ENCODE measurements at places on chromosomes 3 and 15.
A peak's percentile ranks its signal among the peaks of the same experiment; 100 is the strongest.

DNA sequence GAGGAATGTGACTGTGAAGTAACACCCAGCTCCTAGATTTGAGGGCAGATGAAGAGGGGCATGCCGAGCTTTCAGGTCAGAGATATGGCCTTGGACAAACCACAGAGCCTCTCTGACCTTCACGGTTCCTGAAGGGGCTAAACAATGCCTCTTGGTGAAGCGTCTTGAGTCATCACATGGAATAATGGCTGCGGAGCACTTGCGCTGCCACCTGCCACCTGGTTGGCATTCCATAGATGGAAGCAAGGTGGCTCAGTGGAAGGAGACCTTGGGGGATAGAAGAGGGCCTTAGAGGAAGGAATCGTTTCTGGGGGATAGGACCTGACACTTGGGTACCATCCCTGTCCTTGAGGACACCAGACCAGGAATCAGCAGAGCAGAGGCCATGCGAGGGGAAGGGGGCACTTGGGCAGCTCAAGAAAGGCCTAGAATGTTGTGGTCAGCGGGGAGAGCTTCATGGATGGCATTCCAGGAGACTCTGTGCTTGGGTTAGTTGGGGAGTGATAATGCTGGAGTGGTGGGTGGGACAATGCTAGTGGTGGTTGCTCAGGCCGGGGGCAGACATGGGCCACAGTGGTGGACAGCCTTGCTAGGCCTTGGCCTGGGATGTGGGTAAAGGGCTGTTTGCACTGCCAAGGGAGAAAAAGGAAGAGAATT lies 12.6 kb downstream of the MRAS start:
- DNase-seq = no peak

- DNase-seq = no peak
Observed at GRCh38 chr15:65248511-65249255, 37.4 kb upstream of the CILP start.

DNA sequence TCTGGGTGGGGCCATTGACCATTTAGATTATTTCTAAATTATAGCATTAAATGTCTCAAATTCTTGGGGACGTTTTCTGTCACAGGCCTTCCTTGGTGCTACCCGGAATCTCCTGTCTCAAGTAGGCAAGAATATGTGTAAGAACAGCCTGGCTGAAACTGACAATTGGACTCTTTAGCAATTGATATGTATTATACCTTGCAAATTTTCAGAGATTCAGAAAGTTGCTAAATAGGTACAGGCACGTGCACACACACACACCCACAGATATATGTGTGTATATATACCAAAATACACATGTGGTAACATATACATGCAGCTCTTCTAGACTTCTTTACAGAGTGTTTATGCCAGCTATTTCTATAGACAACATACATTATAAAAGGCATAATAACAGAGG lies 213.2 kb upstream of the NR2E3 start:
- DNase-seq = no peak

DNA sequence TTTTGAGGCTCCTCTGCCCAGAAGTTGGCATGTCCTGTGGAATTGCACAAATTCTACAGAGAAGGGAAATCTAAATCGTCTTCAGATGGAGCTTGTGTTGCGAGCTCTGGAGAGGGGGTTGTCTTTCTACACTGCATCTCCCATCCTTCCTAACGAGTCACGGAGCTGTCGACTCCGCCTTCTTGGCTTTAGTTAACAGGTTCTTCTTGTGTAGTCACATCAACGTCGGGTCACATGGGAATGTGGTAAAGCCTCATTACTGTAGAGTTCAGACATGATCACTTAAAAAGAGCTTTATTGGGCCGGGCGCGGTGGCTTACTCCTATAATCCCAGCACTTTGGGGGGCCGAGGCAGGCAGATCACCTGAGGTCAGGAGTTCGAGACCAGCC lies 60.0 kb downstream of the DNASE1L3 start:
- no peak for DNase-seq

DNA sequence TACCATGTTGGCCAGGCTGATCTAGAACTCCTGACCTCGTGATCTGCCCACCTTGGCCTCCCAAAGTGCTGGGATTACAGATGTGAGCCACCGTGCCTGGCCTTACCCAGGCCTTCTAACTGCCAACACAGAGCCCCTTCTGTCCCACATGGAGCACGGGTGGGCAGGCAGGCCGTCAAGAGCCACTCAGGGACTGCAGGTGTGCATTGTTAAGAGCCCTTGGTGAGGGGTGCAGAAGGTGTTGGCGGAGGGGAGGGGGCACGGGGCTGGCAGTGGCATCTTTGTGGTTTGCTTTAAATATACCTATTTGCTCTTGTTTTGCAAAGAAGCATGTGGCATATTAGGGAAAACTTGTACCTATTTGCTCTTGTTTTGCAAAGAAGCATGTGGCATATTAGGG lies 37.3 kb downstream of the SMAD6 start:
- no peak for DNase-seq

- DNase-seq = no peak
Observed at GRCh38 chr3:65729973-65730372, 308.7 kb downstream of the MAGI1 start.

DNA sequence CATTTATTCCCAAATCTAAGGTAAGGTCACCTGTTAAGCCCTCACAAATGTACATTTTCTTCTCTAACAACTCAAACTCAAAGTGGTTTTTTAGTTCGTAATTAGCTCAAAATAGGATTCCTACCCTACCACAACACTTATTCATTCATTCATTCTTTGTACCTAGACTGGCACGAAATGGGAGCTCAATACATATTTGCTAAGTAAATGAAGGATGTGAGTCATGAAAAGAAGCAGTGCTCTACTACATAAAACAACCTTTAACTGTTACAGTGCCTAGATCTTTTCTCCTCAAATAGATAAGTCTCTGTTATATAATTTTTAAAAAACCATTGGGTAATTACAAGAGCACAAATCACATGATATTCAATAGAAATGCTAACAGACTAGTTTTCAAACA lies 13.1 kb downstream of the RSL24D1 start:
- no peak for DNase-seq

GRCh38 chr15:61184431-61184830 lies 44.7 kb downstream of the RORA start:
- no peak for DNase-seq

- no peak for DNase-seq
Observed at GRCh38 chr3:47247131-47248064, 35.2 kb downstream of the KIF9 start.

DNA sequence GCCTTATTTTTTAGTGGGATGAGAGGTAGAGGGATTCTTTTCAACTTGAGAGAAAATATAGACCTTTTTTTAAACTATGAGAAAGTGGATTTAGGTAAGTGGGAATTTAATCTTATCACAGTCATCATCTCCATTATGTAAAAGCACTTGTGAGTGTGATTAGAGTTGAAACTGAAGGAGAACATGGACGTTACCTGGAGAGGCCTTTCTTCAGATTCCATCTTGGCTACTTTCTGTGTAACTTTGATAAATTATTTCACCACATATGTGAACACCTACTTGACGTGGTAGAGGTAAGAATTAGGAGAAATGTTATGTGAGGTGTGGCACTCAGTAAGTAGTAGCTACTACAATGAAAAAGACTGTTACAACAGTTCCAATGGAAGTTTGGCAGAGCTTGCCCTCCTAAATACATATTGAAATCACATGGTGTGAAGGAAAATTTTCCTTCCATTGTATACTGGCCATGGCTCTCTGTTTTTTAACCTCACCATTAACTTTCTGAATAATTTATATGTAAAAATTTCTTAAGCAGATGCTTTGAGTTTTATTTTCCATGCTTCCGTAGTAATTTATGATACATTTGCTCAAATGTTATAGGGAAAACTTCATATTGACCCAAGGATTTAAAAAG lies 193.3 kb downstream of the FNDC3B start:
- DNase-seq = no peak

GRCh38 chr3:32995098-32995497 lies 43.7 kb downstream of the CCR4 start:
- no peak for DNase-seq

DNA sequence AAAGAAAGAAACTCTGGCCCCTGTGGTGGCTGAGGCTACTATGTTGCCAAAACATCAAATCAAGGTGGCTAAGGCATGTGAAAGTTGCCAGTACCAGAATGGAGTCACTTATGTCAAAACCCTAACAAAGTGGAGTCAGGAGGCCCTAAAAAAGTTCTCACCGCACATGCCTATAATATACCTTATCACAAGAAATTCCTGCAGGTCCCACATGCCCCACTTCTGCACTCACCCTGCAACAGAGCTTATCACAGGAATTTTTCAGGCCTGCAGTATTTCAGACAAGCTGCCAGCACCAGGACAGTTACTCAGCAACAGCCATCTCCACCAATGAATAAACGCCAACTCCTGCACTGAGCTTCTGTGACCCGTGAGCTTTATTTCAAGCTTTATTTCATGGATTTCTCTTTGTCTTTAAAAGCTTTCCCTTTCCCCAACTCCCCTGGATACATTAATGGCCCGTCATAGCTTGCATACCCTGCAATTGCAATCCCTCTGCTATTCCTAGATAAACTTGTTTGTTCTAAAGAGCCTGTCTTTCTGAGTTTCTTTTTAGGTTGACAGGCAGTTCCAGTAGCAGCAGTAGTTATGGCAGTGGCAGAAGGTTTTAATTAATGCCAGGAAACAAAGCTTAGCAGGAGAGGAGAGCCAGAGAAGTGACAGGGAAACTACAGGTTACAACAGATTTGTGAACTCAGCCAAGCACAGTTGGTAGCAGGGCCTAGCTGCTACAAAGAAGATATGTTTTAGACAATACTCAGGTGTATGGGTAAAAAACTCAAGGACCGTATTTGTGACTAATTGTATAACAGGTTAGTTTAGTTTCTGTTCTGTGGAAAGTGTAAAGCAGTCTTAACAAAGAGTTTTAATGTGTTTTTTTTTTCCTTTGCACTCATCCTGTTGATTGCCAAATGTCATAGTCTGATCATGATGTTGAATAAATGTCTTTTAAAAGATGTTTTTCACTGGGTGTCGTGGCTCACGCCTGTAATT lies 15.9 kb upstream of the TMEM42 start:
- no peak for DNase-seq

- no peak for DNase-seq
Observed at GRCh38 chr3:23112491-23112890, 90.6 kb upstream of the UBE2E2 start.

- DNase-seq = no peak
Observed at GRCh38 chr3:77799278-77799677, 759.4 kb downstream of the ROBO2 start.

DNA sequence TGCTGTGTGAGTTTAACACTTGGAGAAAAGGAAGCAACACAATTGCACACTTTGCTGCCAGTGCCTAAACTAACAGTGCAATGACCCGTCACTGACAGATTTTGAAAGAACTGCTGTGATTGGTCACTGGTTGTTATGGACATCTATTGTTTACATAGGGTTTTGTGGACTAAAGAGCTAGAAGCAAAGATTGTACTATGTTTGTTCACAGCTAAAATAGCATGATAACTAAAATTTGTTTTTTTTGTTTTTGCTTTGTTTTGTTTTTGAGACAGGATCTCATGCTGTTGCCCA lies 112.4 kb upstream of the GOLGA8J start:
- DNase-seq = no peak

GRCh38 chr15:99450896-99451358 lies 114.9 kb upstream of the MEF2A start:
- DNase-seq = peak; percentile 19

GRCh38 chr15:23472033-23472432 lies 25.0 kb upstream of the GOLGA6L2 start:
- DNase-seq = no peak

DNA sequence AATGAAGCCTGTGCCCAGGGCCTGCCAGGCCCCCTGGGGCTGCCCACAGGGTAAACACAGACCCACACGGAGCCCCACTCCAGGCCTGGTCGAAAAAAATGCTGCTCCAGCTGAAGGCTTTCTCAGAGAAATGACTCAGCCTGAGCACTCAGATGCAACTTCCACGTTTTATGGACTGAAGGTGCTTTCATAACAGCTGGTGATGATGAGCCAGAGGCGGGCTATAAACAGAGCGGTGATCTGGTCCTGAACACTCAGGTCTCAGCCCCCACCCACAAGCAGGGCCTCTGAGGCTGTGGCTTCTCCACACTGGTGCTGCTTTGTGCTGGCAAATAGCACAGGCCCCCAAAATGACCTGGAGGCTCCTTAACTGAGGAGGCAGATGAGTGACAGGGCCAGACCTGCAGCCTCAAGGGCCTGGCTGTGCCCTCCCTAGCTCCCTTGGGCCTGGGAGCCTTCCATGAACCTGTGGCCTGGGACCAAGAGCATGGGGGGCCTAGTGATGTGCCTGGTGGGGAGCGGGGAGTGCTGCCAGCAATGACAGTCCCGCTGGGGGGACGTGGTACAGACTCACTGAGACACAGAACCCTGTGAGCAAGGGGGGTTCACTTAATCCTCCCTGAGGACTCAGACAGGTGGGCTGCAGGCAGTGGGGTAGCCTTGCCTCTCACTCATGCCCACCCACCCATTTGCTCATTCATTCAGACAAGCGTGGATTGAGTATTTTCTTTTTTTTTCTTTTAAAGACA lies 23.0 kb upstream of the FURIN start:
- DNase-seq = no peak

DNA sequence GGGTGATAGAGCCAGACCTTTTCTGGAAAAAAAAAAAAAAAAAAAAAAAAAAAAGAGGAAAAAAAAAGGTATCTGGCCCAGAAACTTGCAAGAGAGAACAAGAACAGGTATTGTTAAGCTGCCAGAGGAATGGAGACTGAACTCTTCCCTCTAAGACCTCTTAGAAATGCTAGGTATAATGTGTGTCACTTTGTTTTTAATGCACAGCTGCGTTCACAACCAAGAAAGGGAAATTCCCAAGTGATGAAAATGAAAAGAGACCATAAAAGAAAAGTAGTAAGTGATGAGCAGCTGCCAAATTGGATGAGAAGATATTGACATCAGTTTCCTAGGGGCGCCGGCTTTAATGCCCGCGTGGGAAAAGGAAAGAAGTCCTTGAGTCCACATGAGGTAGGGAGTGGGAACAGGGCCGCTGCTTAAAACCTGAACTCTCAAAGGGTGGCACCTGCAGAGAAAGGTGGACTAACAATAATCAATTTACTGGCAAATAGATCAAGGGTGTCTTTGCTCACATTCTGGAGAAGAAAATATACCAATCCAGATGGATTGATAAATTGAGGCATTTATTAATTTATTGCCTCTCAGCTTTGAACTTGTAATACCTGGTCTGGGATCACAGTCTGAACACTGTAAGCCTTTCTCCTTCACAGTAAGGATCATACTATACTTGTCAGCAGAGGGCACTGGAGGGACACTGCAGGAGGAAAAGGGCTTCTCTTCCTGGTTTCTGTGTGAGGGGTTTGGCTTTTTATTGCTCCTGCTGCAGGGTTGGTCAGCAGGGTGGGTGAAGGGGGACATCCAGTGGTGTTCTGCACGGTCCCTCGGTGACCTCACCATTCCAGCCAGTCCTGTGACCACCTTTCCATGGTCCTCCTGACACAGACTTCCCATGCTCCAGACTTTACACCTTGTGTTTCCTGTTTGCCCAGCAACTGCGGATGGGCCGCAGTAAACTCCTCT lies 131.6 kb downstream of the AQP9 start:
- DNase-seq = no peak

- peak; percentile 6 for DNase-seq
Observed at GRCh38 chr15:35751413-35752133, 205.6 kb upstream of the DPH6 start.

GRCh38 chr3:170740726-170741591 lies 129.0 kb downstream of the RPL22L1 start:
- no peak for DNase-seq

All from stimulated activated CD4-positive, alpha-beta T cell treated with anti-CD3 and anti-CD28 coated beads, TNF-alpha, amount 100 ng/mL, for 4 hours (primary cell).